ENCODE measurements at places on chromosomes 12 and 14. TPM values are rescaled to one million over a fixed set of nuclear protein-coding genes. Genes with fewer than 3 reads are reported as not detected.

Gene TRHDE
- total RNA-seq, result 1.3 TPM

Gene SDR9C7
- total RNA-seq, result not detected

Gene LRP1
- total RNA-seq, result 143 TPM

Gene ZC2HC1C
- total RNA-seq, result 11.4 TPM

Gene OR6C2
- total RNA-seq, result not detected

Gene RAB21
- total RNA-seq, result 167 TPM

Gene ASPG
- 27.5 TPM for total RNA-seq

Gene NAV3
- total RNA-seq, result 2.6 TPM

Gene CRIP2
- 1,081 TPM for total RNA-seq

GRCh38 chr14:50025776-50026175 lies 90.6 kb downstream of the VCPKMT start:
- no peak for DNase-seq

GRCh38 chr12:67471810-67472209 lies 176.7 kb upstream of the DYRK2 start:
- DNase-seq, result no peak

DNA sequence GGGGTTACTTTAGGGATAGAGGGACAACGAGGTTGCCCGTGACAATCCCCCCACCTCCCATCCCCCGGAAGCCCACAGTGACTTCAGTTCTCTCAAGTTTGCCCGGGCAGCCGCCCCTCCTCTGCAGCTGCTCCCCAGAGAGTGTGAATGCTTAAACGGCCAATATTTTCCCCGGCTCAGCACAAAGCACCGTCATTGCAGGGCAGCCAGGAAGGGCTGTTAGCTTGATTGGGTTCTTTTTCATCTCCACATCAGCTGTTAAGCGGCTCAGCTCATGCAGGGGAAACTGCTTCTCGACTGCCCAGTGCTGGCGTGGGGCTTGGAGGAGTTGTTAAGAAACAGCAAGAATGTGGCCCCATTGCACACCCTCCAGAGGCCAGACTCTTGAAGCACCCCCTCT lies 120.5 kb upstream of the NCOR2 start:
- DNase-seq, result peak; percentile 76

- no peak for DNase-seq
These were observed 54.6 kb upstream of the CCDC175 start for GRCh38 chr14:59631237-59631636.

DNA sequence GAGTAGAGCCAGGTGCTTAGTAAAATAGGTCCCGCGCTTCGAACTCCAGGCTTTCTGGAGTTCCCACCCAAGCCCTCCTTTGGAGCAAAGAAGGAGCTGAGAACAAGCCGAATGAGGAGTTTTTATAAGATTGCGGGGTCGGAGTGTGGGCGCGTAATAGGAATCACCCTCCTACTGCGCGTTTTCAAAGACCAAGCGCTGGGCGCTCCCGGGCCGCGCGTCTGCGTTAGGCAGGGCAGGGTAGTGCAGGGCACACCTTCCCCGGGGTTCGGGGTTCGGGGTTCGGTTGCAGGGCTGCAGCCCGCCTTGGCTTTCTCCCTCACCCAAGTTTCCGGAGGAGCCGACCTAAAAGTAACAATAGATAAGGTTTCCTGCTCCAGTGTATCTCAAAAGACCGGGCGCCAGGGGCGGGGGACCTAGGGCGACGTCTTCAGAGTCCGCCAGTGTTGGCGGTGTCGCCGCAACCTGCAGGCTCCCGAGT lies 3.6 kb downstream of the SSTR1 start:
- DNase-seq, result peak; percentile 58

- DNase-seq, result no peak
These were observed 76.7 kb upstream of the TTC7B start for GRCh38 chr14:90892970-90893369.

- DNase-seq, result no peak
These were observed 209.8 kb upstream of the PLEKHG7 start for GRCh38 chr12:92492995-92493394.

DNA sequence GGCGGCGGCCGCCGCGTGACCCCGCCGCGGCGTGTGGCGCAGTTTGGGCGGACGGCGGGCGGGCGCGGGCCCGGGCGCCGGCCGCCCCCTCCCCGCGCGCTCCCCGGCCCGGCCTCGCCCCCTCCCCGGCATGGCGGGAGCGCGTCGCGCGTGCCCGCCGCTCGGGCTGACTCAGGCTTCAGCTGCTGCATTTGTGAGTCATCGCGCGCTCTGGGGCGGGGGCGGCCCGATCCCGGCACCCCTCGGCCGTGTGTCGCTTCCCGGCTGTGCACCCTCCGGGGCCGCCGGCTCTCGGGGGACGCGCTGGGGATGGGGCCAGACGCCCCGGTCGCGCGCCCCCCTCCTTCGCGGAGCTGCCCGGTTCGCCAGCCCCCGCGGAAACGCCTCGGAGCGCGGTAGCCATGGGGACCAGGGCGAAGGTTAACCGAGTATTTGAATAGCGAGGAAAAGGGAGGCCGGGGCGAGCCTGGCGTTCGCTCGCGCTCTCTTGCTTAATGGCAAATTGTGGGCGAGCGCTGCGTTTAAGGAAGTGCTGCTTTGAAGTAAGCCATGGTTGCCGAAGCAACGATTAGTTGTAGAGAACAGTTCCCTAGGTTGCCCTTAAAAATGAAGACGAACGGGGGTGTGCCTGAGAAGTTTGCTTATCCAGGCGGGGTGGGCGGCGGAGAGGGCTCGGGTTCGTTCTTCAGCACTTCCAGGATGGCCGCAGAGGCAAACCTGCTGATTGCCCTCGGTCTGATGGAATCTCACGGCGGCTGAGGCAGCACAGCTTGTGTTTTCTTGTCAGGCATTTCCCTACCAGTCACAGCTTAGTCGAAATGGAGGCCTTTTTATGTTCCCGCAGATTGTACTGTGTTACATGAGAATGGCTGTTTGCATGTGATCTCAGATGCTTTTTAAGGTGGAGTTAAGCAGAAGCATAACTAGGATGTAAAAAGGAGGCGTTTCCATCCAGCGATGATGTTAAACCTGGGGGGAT lies 896 bp downstream of the EIF5 start:
- DNase-seq, result peak; percentile 80

DNA sequence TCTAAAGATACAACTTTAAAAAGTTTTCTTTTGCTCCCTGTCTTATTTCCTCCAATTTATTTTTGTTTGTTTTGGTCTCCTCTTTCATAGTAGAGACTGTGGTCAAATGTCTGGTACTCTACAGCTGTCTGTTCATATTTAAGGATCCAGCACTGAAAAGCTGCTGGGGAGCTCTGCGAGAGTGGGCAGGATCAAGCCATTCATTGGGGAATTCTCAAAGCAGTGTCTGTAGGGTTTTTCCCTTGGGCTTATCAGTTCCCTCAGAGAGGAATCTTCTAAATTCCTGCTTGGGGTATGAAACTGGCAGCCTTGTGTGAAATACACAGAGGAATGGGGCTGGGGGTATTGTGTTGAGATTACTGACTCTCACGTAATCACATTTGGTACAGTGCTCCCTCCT lies 52.3 kb downstream of the FNTB start:
- no peak for DNase-seq

DNA sequence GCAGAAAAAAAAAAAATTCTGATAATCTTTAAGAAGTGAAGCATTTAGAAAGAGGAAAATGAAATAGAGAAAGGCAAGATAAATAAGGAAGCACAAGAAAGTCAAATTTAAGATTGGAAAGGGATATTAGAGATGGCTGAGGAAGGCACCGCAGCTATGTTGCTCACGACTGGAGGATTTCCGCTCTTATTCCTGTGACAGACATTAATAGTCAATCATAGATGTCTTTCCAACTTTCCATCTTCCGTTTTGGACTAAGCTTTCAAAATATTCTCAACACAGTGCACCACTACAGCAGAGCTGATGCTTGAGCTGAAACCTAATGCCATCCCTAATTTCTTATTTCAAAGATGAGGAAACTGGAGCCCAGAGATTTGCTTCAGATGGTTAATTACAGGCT lies 290.6 kb downstream of the FOXN3 start:
- no peak for DNase-seq

DNA sequence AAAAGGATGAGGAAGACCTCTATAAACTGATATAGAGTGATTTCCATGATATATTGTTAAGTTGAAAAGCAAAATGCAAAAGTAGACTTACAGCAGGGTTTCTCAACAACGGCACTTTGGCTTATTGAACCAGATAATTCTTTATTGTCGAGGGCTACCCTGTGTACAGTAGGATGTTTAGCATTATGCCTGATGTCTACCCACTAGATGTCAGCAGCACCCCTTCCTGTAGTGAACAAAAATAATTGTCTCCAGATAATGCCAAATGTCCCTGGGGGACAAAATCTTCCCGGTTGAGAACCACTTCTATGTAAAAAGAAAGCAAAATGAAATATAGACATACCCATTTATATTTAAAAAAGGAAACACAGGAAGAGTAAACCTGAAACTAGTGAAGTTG lies 32.4 kb downstream of the ABCD2 start:
- DNase-seq, result no peak

- DNase-seq, result no peak
These were observed 174.9 kb downstream of the BCAT1 start for GRCh38 chr12:24773996-24774395.

Data from Right ventricle myocardium inferior (tissue), 1 donor.